ENCODE measurements at places on chromosomes 13 and 19. TPM values are rescaled to one million over a fixed set of nuclear protein-coding genes. Genes with fewer than 3 reads are reported as not detected.

The MYPOP gene
- 2.4 TPM for total RNA-seq

The WIZ gene
- total RNA-seq, result 5.7 TPM

The VSIG10L gene
- 0.27 TPM for total RNA-seq

The DAND5 gene
- not detected for total RNA-seq

The UCHL3 gene
- total RNA-seq, result 44.9 TPM

Data from fibroblast of the aortic adventitia (primary cell).